H9 (cell line): ENCODE measurements at places on chromosomes 2 and 18.

DNA sequence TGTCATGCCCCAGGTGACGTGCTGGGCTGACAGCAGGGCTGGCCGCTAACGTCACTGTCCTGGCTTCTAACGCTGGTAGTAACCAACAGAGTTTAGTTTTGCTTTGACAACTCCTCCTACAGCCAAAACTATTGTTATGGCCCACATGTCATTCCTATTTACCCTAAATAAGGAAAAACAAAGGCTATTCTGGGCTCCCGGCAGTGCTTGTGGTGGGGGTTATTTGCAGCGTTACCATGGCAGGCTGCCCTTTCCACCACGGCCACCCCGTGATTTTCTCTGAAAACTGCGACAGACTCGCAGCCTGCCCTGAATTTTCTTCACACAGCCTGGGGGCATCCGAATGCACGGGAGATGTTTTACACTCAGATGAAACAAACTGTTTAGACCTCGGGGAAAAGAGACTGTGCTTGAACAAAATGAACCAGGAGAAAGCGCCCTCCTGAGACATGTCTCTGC lies 115.2 kb downstream of the FAM210A start:
- DNase-seq: peak; percentile 27

DNA sequence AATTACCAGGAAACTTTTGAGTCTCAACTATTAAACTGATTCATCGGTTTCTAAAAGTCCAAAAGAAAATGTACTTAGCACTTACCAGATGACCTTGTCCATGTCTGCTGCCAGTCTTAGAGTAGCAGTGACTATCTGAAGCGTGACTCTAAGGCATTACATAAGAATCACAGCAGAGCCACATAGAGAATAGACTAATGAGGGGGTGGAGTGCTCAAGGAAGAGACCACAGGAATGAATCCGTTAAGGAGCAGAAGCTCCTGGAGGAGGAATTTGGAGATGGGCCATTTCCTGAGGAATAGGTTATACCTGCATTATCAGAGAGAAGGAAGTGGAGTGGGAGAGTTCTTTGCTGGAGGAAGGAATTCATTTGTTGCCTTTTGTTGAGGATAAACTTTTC lies 116.0 kb downstream of the MAP3K20 start:
- peak; percentile 61 for DNase-seq

DNA sequence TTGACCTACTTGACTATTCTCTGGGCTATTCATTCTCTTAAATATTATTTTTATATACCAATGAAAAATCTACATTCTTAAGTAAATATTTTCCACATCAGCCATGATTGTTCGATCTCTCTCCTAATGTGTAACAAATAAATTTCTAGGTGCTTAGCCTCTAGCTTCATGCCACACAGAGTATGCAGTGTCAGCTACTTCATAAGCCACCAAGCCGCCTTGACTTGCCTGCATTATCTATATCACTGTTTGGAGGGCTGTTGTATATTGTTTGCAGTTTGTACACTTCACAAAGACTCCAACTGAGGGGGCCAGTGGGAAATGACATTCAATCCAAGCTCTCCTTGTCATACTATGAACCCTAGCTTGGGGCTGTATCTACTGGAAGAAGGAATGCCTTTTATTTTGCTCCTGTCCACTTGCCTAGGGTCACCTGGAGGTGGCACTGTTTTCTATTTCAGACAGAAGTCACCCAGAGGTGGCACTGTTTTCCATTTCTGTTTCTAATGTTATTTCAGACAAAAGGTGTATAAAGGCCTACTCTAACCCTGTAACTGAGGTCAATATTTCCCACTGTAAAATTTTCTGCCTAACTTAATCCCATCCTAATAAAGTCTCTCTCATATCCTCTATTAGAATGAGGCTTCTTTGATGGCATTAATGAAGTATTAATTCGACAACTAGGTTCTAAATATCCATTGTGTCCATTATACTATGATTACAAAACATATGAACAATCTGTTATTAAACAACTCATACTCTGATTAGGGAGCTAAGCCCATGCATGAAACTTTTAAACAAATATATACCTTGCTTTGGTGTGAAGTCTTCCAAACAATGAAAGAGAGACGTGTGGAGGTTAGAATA lies 36.4 kb downstream of the COL5A2 start:
- peak; percentile 60 for DNase-seq

GRCh38 chr2:128178650-128179460 lies 87.9 kb downstream of the UGGT1 start:
- peak; percentile 58 for DNase-seq

DNA sequence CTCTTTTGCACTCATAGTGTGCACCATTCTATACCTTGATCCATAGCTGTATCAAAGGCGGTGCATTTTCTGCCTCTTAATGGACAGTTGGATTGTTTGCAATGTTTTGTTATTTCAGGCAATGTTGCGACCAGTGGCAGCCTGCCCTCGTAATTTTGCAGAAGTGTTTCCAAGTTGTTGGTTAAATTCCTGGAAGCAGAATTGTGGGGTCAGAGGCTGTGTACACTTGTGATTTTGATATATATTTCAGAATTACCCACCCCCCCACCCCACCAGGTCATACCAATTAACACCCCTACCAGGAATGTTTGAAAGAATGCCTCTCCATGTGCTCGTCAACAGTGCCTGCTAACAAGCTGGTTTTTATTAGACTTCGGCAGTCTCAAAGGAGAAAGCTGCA lies 32.4 kb upstream of the IL1R1 start:
- no peak for DNase-seq
